Activated effector memory CD4-positive, alpha-beta T cell treated with anti-CD3 and anti-CD28 coated beads, Interleukin-2, amount 50 U/mL, for 16 hours (primary cell): ENCODE measurements at places on chromosomes 13 and 19.
A peak's percentile ranks its signal among the peaks of the same experiment; 100 is the strongest.

- DNase-seq, result peak; percentile 87
These were observed 65.1 kb upstream of the GTF3A start for GRCh38 chr13:27359199-27359821.

DNA sequence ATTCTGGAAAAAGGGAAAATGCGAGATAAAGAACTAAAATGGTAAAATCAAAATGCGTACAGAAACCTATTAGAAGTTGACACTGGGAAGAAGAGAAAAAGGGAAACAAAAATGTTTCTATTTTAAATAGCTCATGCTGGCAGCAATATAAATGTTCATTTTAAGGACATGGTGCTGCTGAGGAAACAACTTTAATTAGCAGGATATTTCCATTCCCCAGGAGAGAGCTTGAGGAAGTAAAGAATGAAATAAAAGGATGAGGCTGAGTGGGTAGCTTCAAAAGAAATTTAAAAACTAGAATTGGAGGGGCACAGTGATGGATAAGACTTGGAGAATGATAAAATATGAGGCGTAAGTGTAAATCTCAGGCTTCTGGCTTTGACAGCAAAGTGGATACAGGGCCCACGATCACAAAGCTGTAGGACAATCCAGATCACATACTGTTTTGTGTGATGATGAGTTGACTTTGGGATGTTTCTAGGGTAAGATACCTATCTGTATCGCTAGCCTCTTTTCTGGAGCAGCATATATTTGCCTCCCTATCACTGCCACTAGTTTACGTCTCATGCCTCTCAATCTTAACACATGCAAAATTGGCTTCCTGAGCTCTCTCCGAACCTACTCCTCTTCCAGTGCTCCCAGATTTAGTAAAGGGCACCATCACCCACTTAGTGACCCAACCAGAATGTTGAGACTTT lies 571.3 kb upstream of the MIR17HG start:
- no peak for DNase-seq

GRCh38 chr19:30376272-30376671 lies 4.1 kb downstream of the ZNF536 start:
- no peak for DNase-seq

GRCh38 chr19:38710928-38711725 lies 33.1 kb downstream of the CAPN12 start:
- DNase-seq, result no peak

- no peak for DNase-seq
These were observed 97.2 kb downstream of the EPSTI1 start for GRCh38 chr13:42894765-42895243.

DNA sequence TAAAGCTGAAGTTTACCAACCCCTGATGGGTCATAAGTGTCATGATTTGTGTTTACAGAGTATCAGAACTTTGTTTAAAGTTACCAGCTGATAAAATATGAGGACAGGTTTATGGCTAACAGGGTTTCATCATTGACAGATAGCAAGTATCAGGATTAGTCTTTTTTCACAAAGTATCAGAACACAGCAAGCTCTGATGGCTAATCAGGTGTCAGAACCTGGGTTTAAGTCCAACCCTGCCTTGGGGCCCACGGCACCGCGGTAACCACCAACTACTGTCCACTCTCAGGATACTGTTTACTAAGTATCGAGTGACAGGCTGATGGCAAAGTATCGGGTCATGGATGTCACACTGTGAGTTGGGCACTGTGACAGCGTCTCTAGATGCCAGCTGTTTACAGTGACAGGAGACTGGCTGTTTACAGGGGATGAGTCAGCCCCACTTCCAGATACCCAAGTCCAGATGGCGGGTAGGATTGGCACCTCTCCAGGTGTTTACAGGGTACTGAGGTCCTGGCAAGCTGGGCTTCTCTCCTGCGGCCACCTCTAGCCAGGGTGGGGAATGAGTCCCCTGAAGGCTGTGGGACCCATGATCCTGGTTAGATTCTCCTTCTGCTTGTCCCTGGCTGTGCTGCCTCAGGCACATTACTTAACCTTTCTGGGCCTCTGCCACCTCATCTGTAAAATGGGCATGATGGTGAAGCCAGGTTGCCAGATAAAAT lies 21.8 kb downstream of the ARRDC2 start:
- DNase-seq, result no peak
